ENCODE measurements at places on chromosomes 2 and 18.

DNA sequence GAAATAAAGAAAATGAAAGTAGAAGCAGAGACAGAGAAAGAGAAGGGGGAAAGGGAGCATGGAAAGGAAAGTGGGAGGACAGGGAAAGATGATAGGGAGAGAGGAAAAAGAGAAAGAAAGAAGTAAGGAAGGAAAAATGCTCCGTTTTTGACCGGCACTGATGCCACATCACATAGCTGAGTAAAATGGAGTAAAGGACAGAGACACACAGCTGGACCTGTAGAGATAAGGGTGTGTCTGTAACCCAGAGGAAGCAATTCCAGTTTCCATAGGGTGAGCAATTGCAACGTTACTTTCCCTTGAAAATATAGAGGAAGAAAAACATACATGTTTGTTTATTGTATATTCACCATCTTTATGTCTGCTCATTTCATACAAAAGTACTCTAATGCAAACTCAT, 1866.9 kb upstream of the PIK3C3 start:
- no peak for DNase-seq

GRCh38 chr2:65786007-65786717, 353.8 kb upstream of the SPRED2 start:
- DNase-seq: no peak

- DNase-seq: no peak
These were observed 359.3 kb downstream of the TMEM182 start for GRCh38 chr2:103121106-103121505.

DNA sequence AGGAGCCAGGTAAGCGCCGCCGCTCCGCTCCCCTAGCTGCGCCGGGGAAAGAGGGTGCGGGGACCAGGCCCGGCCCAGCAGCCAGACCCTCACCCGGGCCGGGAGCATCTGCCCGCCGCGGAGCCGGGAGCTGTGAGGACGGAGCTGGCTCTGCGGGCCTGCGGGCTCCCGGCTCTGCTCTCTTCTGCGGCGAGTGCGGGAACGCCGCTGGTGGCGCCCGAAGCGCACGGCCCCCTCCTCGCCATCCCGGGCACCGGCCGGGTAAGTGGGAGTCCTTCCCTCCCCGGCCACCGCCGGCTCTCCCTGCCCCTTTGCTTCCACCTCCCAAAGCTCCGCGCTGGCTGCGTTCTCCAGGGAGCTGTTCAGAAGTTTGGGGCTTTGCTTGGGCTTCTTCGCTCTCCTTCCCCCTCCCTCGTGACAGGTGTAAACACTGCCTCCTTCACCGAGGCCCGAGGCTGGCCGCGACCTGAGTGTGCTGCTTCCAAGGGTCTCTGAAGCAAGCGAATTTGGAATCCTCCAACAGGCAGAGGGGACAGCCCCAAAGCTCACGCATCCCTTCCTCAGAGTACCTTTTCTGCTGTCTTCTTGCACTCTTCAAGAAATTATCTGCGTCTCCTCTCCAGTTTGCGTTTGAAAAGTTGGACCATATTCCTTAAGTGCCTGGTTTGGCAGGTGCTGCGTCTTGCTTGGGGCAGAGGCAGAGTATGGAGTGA, 632 bp downstream of the AFTPH start:
- no peak for DNase-seq

- DNase-seq: no peak
These were observed 50.6 kb upstream of the DCC start for GRCh38 chr18:52289392-52289791.

Data from CD4-positive, alpha-beta T cell treated with Interleukin-6 at 100 ng/mL for 8 hours (primary cell).